GM23248 (cell line): ENCODE measurements at places on chromosomes 16 and 17. TPM values are rescaled to one million over a fixed set of nuclear protein-coding genes. Genes with fewer than 3 reads are reported as not detected.

DNA sequence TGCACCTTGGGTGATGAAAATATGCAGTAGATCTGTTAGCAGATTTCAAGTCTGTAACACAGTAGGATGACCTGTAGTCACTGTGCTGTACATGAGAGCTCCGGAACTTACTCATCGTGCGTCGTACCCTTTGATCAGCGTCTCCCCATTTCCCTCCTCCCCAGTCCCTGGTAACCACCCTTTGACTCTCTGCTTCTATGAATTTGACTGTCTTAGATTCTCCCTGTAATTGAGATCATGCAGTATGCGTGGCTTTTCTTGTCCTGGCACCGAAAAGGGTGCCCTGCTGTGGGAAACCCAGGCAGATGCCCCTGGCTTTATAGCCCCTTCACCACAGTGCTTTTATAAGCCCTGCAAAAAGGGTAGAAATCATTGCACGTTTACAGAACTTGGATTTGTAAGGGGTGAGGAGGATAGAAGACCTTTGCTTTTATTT is 20.5 kb downstream of the CLEC16A start:
- DNase-seq = no peak
- no peak overlapping the region for H3K27ac ChIP-seq
- H3K4me1 ChIP-seq = peaks cover 23% of the 10 kb centered on the region
- H3K4me3 ChIP-seq = no peak overlapping the region
- H3K36me3 ChIP-seq = peaks cover 5% of the 10 kb centered on the region; the same call in 1 of the 2 replicates

DNA sequence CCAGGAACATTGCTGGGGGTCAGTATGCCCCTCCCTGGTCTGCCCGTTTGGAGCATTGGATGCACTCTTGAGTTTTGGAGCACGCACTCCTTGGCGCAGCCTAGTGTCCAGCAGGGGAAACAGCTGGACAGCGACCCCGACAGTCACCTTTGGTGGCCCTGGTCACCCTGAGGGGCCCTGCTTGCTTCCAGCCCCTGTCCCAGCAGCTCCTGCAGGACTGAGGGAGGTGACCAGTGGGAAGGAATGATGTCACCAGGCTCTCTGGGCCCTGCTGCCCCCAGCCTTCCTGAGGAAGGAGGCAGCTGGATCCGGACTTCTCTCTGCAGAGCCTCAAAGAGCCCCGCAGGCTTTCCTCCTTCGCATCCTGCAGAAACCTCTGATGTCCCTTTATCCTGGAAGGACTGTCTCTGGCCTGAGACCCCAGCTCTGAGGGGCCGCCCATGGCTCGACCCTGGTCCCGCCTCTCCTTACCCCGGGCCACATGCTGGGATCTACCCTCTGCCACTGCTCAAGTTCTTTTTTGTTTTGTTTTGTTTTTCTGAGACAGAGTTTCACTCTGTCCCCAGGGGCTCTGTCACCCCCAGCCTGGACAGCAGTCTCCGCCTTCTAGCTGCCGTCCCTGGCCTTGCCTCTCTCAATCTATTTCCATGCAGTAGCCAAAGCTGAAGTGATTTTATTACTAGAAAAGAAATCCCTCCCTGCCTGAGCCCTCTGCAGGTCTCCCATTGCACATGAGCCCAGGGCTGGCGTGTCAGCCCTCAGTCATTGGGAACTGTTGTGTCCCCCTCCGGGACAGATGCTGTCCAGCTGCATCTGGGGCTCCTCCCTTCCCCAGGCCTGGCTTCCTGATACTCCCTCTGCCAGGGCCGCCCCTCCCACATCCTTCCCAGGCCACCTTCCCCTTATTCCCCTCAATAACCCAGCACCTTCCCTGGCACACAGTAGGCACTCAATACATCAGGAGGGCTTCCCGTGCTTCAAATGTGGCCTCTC is 11.6 kb downstream of the ZSCAN10 start:
- no peak overlapping the region for H3K27ac ChIP-seq
- H3K36me3 ChIP-seq = no peaks in the 10 kb centered on the region
- H3K4me3 ChIP-seq = no peak overlapping the region
- no peak for DNase-seq

GRCh38 chr16:76614269-76614668 is 337.1 kb downstream of the CNTNAP4 start:
- no peaks in the 10 kb centered on the region for H3K4me1 ChIP-seq
- no peaks in the 10 kb centered on the region for H3K36me3 ChIP-seq
- H3K4me3 ChIP-seq = no peak overlapping the region
- no peak overlapping the region for H3K27ac ChIP-seq

GRCh38 chr16:27549464-27549745 is 308 bp downstream of the GTF3C1 start:
- H3K36me3 ChIP-seq = 0 out of 2 replicates have a peak, but pooled peaks cover 4% of the 10 kb centered on the region
- peak overlapping the region; percentile 99 for H3K4me3 ChIP-seq
- 0 out of 2 replicates have a peak overlapping the region, but pooled peaks have one; percentile 4 for H3K27ac ChIP-seq
- H3K4me1 ChIP-seq = peaks cover 32% of the 10 kb centered on the region
- H3K27me3 ChIP-seq = no peaks in the 10 kb centered on the region
- no peak for DNase-seq

DNA sequence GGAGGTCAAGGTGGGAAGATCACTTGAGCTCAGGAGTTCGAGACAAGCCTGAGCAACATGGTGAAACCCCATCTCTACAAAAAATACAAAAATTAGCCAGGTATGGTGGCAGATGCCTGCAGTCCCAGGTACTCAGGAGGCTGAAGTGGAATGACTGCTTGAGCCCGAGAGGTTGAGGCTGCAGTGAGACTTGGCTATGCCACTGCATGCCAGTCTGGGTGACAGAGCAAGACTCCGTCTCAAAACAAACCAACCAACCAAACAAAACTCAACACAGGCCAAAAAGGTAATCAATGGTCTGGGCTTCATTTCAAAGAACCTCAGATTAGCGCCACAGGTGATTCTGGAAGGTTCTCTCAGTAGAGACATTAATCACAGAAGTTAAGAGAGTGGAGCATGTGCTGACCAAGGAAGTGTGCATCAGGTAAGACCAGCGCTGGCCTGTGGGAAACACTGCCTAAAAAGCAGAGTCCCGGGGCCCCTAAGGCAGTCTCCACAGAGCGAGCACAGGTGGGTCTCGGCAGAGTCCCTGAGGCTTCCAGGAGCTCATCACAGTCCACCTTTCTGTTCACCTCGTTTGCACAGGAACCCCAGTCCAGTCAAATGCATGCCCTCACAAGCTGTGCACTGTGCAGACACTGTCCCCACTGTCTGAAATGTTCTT is 71.5 kb upstream of the TRAP1 start:
- no peaks in the 10 kb centered on the region for H3K4me1 ChIP-seq
- H3K27ac ChIP-seq = no peak overlapping the region
- no peaks in the 10 kb centered on the region for H3K27me3 ChIP-seq
- H3K36me3 ChIP-seq = peaks cover 21% of the 10 kb centered on the region

- peak; percentile 66 for DNase-seq
- H3K4me3 ChIP-seq = no peak overlapping the region; the same call in 1 of the 2 replicates
- 0 out of 2 replicates have a peak, but pooled peaks cover 5% of the 10 kb centered on the region for H3K27me3 ChIP-seq
- H3K36me3 ChIP-seq = no peaks in the 10 kb centered on the region
- H3K4me1 ChIP-seq = peaks cover 11% of the 10 kb centered on the region; the same call in 1 of the 2 replicates
- no peak overlapping the region for H3K27ac ChIP-seq
These were observed 2.1 kb downstream of the HCRT start for GRCh38 chr17:42182927-42183734.

- DNase-seq = no peak
- peaks cover 12% of the 10 kb centered on the region for H3K4me1 ChIP-seq
- H3K4me3 ChIP-seq = no peak overlapping the region
These were observed 51.4 kb downstream of the MFSD11 start for GRCh38 chr17:76789235-76789788.

DNA sequence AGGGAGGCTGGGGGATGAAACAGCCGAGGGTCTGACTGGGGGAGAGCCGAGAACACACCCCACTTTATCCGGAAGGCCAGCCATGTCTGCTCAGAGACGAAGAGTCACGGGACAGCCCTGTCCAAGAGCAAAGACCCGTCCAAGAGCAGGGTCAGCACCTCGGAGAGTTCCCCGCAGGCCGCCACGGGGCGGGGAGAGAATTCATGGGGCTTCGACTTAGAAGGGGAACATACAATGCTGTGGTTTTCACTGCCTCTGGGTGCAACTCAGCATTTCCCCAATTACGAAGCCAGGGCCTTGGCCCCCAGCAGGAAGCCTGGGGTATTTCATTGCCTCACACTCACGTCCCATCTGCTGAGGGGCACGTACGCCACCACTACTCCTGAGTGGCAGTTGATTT is 59.3 kb downstream of the JPH3 start:
- H3K27me3 ChIP-seq = peaks cover 37% of the 10 kb centered on the region
- H3K36me3 ChIP-seq = no peaks in the 10 kb centered on the region
- no peak overlapping the region for H3K27ac ChIP-seq
- H3K4me1 ChIP-seq = no peaks in the 10 kb centered on the region

Gene WFIKKN1
- polyA plus RNA-seq = not detected in 2 replicates

Gene LRRC37A
- polyA plus RNA-seq = 0.96 and 1.3 TPM in 2 replicates

Gene OXLD1
- polyA plus RNA-seq = 48.5 and 50.4 TPM in 2 replicates
